ENCODE measurements at places on chromosomes 6 and 20.

GRCh38 chr6:72212686-72213085 lies 326.3 kb downstream of the RIMS1 start:
- H3K27ac ChIP-seq, result no peak overlapping the region
- no peaks in the 10 kb centered on the region for H3K4me1 ChIP-seq
- no peaks in the 10 kb centered on the region for H3K36me3 ChIP-seq
- DNase-seq, result no peak
- H3K27me3 ChIP-seq, result no peaks in the 10 kb centered on the region
- H3K4me3 ChIP-seq, result no peak overlapping the region

DNA sequence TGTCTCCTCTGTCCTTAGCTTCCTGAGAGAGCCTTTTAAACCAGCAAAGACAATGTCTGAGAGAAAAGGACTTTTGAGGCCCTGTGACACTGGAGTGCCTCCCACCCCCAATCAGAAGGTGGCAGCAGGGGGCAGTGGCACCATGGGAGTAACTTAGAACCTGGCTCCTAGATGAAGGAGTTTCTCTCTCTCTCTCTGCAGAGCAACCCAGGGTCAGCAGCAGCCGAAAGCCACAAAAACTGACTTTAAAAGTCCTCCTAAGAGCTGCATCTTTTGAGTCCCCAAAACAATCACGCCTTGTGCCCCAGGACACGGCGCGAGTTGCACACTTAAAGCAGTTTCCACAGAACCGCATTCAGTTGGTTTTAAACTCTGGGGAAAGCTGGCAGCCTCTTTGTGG lies 5.3 kb upstream of the TCP11 start:
- peaks cover 5% of the 10 kb centered on the region for H3K27me3 ChIP-seq
- peaks cover 21% of the 10 kb centered on the region for H3K4me1 ChIP-seq
- no peak overlapping the region for H3K27ac ChIP-seq
- DNase-seq, result peak; percentile 64

- H3K27me3 ChIP-seq, result no peaks in the 10 kb centered on the region
- H3K4me1 ChIP-seq, result peaks cover 28% of the 10 kb centered on the region
- DNase-seq, result no peak
- H3K27ac ChIP-seq, result peak overlapping the region; percentile 72
- no peak overlapping the region for H3K4me3 ChIP-seq
These were observed 329.1 kb upstream of the SOX4 start for GRCh38 chr6:21264288-21265033.

DNA sequence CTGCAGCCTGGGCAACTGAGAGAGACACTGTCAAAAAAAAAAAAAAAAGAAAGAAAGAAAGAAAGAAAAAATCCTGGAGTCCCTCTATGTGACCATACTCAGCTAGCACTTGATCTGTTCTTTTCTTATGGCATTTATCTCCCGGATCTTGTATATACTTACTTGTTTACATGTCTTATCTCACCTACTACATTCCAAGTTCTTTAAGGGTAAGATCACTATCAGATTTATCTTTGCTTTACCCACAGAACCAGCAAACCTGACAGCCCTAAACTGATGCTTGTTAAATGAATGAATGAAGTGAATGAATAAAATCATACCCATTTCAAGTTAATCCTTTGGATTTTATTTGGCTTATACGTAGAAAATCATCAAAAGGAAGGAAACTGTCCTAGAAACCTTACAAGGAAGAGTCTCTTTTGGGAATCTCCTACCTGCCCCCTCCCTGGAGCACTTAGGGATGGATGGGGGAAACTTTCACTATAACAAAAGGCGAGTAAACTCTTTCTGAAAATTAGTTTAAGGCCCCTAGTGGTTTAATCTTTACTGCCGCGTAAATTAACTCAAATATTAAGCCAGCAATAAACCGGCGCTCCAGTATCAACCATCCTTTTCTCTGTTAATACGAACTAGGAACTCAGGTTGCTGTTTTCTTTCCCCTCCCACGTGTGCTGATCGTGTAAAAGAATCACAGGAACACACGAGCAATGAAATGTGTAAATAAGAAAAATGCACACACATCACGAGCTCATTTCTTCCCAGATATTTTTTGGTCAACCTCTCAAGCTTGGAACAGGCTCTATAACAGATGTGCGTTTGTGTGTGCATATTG lies 1.3 kb upstream of the UTRN start:
- peaks cover 11% of the 10 kb centered on the region for H3K4me1 ChIP-seq
- H3K4me3 ChIP-seq, result peak overlapping the region; percentile 78
- H3K27ac ChIP-seq, result peak overlapping the region; percentile 26
- H3K36me3 ChIP-seq, result no peaks in the 10 kb centered on the region

GRCh38 chr6:158863646-158864045 lies 44.5 kb upstream of the EZR start:
- H3K27ac ChIP-seq, result no peak overlapping the region
- H3K36me3 ChIP-seq, result peaks cover 1% of the 10 kb centered on the region
- DNase-seq, result no peak
- H3K4me1 ChIP-seq, result peaks cover 14% of the 10 kb centered on the region
- no peak overlapping the region for H3K4me3 ChIP-seq

DNA sequence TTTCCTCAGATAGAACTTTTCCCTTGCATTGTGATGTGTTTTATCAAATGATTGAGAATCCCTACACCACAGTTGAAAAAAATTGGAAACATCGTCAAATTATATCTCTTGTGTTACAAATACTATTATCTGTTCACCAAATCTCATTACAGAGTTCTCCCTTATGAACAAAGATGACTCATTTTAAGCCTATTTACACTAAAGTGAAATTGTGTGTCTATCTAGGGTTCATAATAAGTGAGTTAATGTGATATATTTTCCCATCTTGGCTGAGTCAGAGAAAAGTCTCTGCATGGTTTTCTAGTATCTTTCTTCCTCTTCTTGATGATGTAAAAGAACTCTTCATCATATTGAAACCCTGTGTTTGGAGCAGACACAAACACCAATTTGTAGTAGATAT lies 1263.3 kb upstream of the EYS start:
- H3K4me3 ChIP-seq, result no peak overlapping the region
- no peaks in the 10 kb centered on the region for H3K27me3 ChIP-seq
- no peak overlapping the region for H3K27ac ChIP-seq
- no peaks in the 10 kb centered on the region for H3K4me1 ChIP-seq
- no peaks in the 10 kb centered on the region for H3K36me3 ChIP-seq

GRCh38 chr6:7129360-7129759 lies 21.6 kb downstream of the RREB1 start:
- H3K36me3 ChIP-seq, result peaks cover 47% of the 10 kb centered on the region
- no peaks in the 10 kb centered on the region for H3K27me3 ChIP-seq
- peak; percentile 24 for DNase-seq
- H3K4me3 ChIP-seq, result no peak overlapping the region
- H3K4me1 ChIP-seq, result peaks cover 77% of the 10 kb centered on the region
- H3K27ac ChIP-seq, result peak overlapping the region; percentile 83

GRCh38 chr6:125793863-125794262 lies 3.1 kb downstream of the NCOA7 start:
- peaks cover 17% of the 10 kb centered on the region for H3K36me3 ChIP-seq
- DNase-seq, result peak; percentile 42
- H3K4me3 ChIP-seq, result peak overlapping the region; percentile 7

DNA sequence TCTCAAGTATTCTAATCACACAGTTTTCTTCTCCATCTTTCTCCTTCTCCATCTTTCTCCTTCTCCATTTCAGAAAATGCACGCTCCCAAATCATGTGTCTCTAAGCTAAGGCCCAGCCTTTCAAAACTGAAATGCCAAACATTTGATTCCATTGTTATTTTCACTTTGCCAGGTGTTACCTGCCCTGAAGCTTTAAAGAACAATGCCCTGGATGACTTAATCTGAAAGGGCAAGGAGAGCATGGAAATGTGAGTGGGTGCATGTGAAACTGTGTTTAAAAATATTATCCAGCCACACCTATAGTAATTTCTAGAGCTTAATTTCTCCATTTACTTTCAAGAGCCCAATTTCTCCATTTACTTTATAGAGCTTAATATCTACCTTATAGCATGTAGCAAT lies 42.4 kb upstream of the GCLC start:
- H3K4me3 ChIP-seq, result no peak overlapping the region
- H3K4me1 ChIP-seq, result peaks cover 5% of the 10 kb centered on the region
- DNase-seq, result no peak
- no peak overlapping the region for H3K27ac ChIP-seq
- no peaks in the 10 kb centered on the region for H3K36me3 ChIP-seq

GRCh38 chr6:170583756-170584180 lies 669 bp downstream of the PDCD2 start:
- peak overlapping the region; percentile 94 for H3K27ac ChIP-seq
- H3K4me3 ChIP-seq, result peak overlapping the region; percentile 100
- peaks cover 49% of the 10 kb centered on the region for H3K36me3 ChIP-seq
- H3K4me1 ChIP-seq, result peaks cover 29% of the 10 kb centered on the region
- no peaks in the 10 kb centered on the region for H3K27me3 ChIP-seq

DNA sequence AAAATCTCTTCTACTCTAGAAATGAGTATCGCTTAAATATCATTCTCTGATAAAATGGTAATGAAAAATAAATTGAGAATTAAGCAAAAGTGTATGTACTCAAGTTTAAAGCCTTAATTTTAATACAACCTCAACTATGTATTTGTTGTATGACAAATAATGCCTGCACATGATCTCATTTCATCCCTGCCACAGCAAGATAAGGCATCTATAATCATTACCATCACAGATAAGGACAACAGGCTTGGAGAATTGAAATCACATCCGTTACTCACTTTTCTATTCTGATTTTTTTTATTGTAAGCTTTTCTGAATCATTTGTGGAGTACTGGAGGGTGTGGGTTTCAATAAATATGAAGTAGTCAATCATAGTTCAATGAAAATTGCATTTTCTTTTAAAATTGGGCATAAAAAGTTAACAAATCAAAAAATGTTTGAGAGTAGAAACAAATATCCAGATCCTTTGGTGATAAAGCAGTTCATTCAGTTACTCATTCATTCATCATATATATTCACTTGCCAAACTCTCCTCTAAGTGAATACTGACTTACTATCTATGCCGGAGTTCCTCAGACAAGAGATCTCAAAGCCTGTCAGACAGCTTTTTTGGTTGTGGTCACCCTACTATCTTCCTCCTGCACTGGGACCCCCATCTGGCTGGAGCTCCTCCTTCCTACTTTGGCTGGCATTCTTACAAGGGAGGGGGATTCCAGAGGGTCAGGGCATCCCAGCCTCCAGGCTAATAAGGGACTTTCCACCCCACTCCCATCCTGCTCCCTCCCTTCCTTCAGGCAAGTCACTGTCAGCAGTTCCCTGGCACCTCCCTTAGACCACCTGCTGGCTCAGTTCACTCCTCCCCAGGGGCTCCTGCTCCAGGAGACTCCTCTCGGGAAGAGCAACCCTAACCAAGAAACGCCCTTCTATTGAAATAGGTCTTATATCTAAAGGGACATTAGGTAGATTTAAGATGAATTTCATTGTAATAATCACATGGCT lies 118.6 kb downstream of the OGFRL1 start:
- no peaks in the 10 kb centered on the region for H3K36me3 ChIP-seq
- no peak for DNase-seq
- H3K27me3 ChIP-seq, result peaks cover 11% of the 10 kb centered on the region
- H3K27ac ChIP-seq, result no peak overlapping the region
- peaks cover 5% of the 10 kb centered on the region for H3K4me1 ChIP-seq

- H3K4me1 ChIP-seq, result peaks cover 10% of the 10 kb centered on the region
- no peak overlapping the region for H3K27ac ChIP-seq
- H3K27me3 ChIP-seq, result no peaks in the 10 kb centered on the region
- no peaks in the 10 kb centered on the region for H3K36me3 ChIP-seq
These were observed 8.9 kb downstream of the TREM1 start for GRCh38 chr6:41277605-41278004.

DNA sequence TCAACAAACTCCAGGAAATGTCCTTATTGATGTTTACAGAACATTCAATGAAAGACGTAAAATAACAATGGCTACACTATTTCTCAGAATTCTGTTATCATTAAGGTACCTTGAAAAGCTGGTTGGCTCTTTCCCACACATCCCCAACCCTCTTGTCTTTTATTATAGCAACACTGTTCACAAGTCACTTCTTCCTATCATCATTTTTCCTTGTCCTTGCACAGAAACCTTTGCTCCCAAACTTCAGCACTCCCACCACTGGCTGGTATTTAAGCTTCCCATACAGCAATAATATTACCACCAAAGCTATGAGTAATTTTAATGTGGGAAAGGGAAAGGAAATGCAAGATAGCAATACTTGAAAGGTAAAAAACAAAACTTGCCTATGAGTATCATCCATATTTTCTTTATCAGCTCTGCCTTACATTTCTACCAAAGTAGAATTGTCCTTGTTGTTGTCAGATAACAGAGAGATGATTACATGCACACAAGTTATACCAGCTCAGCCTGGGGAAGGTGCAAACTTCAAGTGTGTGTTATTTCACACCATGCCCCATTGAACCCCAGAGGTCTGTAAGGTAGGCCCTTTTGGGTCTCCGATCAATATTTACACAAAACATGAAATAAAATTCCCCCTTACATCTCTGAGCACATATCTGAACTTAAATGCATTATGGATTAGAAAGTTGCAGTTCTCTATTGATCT lies 32.2 kb downstream of the ARHGAP18 start:
- no peak for DNase-seq
- H3K4me3 ChIP-seq, result no peak overlapping the region
- H3K27ac ChIP-seq, result no peak overlapping the region
- H3K4me1 ChIP-seq, result peaks cover 35% of the 10 kb centered on the region

GRCh38 chr6:94362061-94362864 lies 942.9 kb upstream of the EPHA7 start:
- DNase-seq, result no peak
- no peak overlapping the region for H3K27ac ChIP-seq
- no peaks in the 10 kb centered on the region for H3K27me3 ChIP-seq
- H3K36me3 ChIP-seq, result no peaks in the 10 kb centered on the region

DNA sequence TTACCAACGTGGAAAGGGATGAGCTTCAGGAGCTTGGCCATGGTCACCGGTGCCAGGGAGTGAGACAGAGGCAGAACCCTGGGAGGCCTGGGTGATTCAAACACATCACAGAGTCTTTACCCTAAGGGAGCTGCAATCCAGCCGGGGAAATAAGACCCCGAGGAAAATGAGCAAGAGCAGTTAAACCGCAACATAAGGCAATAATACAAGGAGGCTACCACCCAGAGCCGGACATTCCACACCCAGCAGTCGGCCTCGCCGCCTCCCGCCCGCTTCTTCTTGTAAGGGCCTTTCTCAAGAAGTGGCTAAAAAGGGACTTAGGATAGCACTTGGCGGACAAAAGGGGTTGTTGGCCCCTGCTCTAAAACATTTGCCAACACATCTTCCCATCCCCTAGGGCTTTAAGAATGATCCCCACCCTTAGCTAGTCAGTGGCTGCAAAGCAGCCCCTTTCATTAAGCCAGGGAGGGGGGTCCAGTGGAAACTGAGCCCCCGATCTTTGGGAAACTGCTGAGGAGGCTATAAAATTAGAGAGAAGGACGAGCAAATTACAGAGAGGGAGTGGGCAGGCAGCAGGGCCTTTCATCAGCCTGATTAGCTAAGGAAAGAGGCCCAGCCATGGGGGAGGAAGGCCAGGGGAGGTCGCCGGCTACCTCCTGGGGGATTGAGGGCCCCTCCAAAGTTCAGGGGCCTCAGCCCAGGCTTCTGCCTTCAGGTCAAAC lies 34.3 kb downstream of the SNX5 start:
- H3K36me3 ChIP-seq, result no peaks in the 10 kb centered on the region
- H3K27me3 ChIP-seq, result no peaks in the 10 kb centered on the region
- no peak overlapping the region for H3K4me3 ChIP-seq
- DNase-seq, result no peak

GRCh38 chr6:158402184-158402583 lies 89.9 kb downstream of the TULP4 start:
- H3K27ac ChIP-seq, result no peak overlapping the region
- peaks cover 2% of the 10 kb centered on the region for H3K36me3 ChIP-seq
- no peaks in the 10 kb centered on the region for H3K27me3 ChIP-seq
- H3K4me1 ChIP-seq, result no peaks in the 10 kb centered on the region
- no peak overlapping the region for H3K4me3 ChIP-seq

Data from activated CD8-positive, alpha-beta T cell treated with anti-CD3 and anti-CD28 coated beads for 36 hours (primary cell).